ENCODE measurements at places on chromosomes 4 and X. TPM values are rescaled to one million over a fixed set of nuclear protein-coding genes. Genes with fewer than 3 reads are reported as not detected.

The AWAT1 gene
- not detected for total RNA-seq

DNA sequence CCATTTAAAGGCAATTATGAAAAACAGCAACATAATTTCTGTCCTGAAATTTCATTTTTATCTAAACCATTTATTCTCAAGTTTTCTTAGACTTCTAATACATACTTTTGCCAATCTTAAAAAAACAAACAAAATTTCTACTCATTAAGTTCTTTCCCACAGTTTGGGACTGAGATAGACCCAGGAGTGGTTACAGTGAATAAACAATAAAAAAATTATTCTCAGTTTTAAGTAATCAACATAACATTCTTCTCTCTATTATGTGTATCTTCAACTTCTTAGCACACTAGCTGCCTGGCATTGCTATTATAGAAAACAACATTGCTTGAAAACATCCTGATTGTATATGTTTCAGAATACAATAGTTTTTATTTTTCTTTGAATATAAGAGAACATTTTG lies 532.8 kb downstream of the IL15 start:
- no peak overlapping the region for H3K4me3 ChIP-seq
- H3K4me1 ChIP-seq = no peaks in the 10 kb centered on the region
- peaks cover 7% of the 10 kb centered on the region for H3K36me3 ChIP-seq
- DNase-seq = no peak

DNA sequence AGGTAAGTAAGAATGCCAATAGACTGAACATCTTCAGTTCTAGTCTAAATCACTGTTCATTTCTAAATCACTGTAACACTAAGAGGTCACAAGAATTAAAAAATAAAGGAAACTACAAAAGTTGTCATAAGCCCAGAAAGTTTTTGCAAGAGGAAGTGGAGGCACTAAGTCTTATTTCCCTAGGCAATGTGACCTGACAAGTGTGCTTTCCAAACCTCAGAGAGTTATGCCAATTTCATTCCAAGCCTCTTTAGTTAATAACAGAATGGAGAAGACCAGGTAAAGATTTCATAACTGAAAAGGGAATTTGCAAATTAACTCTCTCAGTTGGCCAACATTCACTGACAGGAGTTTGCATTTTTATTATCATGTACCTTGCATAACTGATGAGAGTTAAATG lies 40.5 kb downstream of the BBS12 start:
- H3K27ac ChIP-seq = no peak overlapping the region
- H3K4me3 ChIP-seq = no peak overlapping the region
- H3K36me3 ChIP-seq = no peaks in the 10 kb centered on the region
- H3K27me3 ChIP-seq = no peaks in the 10 kb centered on the region

DNA sequence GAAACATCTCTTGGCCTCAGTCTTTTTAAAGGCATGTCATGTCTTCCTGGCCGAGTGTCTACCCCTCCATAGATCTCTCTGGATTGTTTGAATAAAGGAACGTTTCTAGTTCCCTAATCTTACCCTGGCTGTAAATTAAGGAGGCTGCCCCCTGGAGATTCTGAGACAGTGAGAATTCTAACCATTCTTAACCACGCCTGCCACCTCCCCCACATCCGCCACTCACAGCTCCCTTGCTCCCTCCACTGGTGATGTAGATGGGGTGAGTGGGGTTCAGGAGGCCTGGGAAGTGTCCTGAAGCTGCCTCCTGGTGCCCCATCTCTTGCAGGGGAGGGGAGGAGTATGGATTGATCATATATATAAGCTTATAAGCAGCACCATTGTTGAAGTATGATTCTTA lies 48.0 kb upstream of the TRIM2 start:
- H3K4me1 ChIP-seq = no peaks in the 10 kb centered on the region
- no peaks in the 10 kb centered on the region for H3K27me3 ChIP-seq
- DNase-seq = no peak

DNA sequence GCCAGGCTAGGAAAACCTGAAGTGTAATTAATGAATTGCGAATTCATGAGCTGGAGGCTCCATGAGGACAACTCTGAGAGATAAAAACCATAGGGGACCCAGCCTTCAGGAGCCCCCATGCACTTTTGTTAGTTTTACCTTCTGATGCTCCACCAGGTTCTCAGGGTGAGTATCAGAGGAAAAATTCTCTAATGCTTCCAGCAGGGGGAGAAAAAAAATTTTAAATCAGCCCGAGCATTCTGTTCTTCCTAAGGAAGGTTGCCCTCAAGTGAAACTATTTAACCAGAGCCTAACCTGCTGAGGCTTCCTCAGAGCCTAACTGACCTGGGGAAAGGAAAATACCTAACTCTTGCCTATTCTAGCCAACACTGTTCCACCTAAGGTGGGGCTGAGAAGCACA lies 552.6 kb downstream of the PPARGC1A start:
- no peaks in the 10 kb centered on the region for H3K27me3 ChIP-seq
- no peak overlapping the region for H3K27ac ChIP-seq
- DNase-seq = no peak
- H3K4me1 ChIP-seq = no peaks in the 10 kb centered on the region
- H3K36me3 ChIP-seq = no peaks in the 10 kb centered on the region

- H3K27me3 ChIP-seq = no peaks in the 10 kb centered on the region
- no peak for DNase-seq
- no peak overlapping the region for H3K4me3 ChIP-seq
- H3K36me3 ChIP-seq = no peaks in the 10 kb centered on the region
- H3K27ac ChIP-seq = no peak overlapping the region
These were observed 17.5 kb downstream of the PALLD start for GRCh38 chr4:168514249-168514852.

GRCh38 chrX:340641-341423 lies 22.2 kb upstream of the GTPBP6 start:
- H3K27me3 ChIP-seq = no peaks in the 10 kb centered on the region
- peaks cover 30% of the 10 kb centered on the region for H3K36me3 ChIP-seq
- no peak for DNase-seq

The GYPA gene
- total RNA-seq = not detected

GRCh38 chr4:26161030-26161824 lies 159.6 kb upstream of the RBPJ start:
- no peak overlapping the region for H3K27ac ChIP-seq
- H3K27me3 ChIP-seq = no peaks in the 10 kb centered on the region
- DNase-seq = peak; percentile 55

The GSX2 gene
- total RNA-seq = not detected

DNA sequence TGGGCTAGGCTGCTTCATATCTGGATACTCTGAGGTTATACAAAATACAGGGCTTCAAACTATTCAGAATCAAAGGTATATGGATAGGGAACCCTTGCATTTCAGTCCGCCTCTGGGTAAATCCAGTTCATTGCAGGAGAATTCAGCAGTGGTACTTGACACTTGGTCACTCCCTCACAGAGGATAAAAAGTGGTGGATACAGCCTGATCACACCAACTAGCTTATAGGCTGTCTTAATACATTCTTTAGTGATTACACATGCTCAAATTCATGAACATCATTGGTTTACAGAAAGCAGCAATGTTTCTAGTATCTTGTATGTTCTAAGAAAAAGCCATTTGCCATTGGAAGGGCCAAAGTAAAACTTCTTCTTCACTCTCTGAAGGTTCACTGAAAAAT lies 104.8 kb upstream of the PDE5A start:
- peaks cover 25% of the 10 kb centered on the region for H3K4me1 ChIP-seq
- DNase-seq = no peak
- H3K27me3 ChIP-seq = no peaks in the 10 kb centered on the region
- no peaks in the 10 kb centered on the region for H3K36me3 ChIP-seq
- no peak overlapping the region for H3K27ac ChIP-seq
- no peak overlapping the region for H3K4me3 ChIP-seq

- peak overlapping the region; percentile 34 for H3K27ac ChIP-seq
- DNase-seq = no peak
- H3K4me3 ChIP-seq = no peak overlapping the region
- no peaks in the 10 kb centered on the region for H3K36me3 ChIP-seq
- H3K4me1 ChIP-seq = peaks cover 26% of the 10 kb centered on the region
- H3K27me3 ChIP-seq = no peaks in the 10 kb centered on the region
These were observed 129.6 kb upstream of the RASGEF1B start for GRCh38 chr4:81601358-81601694.
